ENCODE measurements at places on chromosomes 2 and 18. TPM values are rescaled to one million over a fixed set of nuclear protein-coding genes. Genes with fewer than 3 reads are reported as not detected.

LINC00305 gene
- not detected for total RNA-seq

- H3K36me3 ChIP-seq, result peaks cover 3% of the 10 kb centered on the region
- peak; percentile 16 for DNase-seq
- peak within 1 kb of the TSS; percentile 71 for H3K4me3 ChIP-seq
- no peak within 1 kb of the TSS for H3K27ac ChIP-seq
- peaks cover 88% of the 10 kb centered on the region for H3K27me3 ChIP-seq
- peaks cover 12% of the 10 kb centered on the region for H3K4me1 ChIP-seq
Measured at GRCh38 chr18:57803103-57803969, at the start of gene ATP8B1. TSS of gene ATP8B1 (minus strand) at chr18:57803315. CDS start at chr18:57731807, 71,508 bp downstream.

DNA sequence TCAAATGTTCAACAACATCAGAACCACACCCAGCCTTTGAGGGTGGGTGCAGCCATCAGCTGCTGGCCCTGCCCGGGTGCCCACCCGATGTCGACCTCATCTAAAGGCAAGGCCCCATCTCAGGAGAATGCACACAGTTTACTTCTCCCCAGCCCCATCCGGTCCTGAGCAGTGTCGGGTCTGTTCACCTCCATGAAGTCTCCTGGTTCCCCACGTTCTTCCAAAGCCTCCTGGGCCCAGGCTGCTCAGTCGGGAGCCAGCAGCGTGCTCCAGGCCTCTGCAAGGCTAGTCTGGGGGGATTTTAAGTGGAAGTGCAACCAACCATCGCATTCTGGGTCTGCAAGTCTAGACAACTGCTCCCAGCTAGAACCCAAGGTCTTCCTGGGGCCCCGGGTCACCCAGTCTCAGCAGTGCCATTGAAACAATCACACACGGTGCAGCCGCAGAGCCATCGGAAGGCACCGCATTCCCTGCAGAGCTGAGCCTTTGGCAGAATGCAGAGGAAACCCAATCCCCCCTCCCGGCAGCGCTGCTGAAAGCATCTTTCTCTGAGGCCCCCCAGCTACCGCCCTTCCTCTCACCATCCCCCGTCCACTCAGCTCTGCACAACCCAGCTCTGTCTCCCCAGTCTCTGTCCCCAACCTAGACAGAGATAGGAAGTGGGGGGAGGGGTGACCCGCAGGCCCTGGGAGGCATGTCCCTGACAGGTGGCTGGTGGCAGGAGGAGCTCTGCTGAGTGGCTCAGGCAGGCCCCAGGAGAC lies 8.5 kb downstream of the ESPNL start:
- no peak overlapping the region for H3K4me3 ChIP-seq
- H3K36me3 ChIP-seq, result peaks cover 6% of the 10 kb centered on the region
- H3K27me3 ChIP-seq, result no peaks in the 10 kb centered on the region
- DNase-seq, result no peak

ANXA4 gene
- 6.6 TPM for total RNA-seq

DNA sequence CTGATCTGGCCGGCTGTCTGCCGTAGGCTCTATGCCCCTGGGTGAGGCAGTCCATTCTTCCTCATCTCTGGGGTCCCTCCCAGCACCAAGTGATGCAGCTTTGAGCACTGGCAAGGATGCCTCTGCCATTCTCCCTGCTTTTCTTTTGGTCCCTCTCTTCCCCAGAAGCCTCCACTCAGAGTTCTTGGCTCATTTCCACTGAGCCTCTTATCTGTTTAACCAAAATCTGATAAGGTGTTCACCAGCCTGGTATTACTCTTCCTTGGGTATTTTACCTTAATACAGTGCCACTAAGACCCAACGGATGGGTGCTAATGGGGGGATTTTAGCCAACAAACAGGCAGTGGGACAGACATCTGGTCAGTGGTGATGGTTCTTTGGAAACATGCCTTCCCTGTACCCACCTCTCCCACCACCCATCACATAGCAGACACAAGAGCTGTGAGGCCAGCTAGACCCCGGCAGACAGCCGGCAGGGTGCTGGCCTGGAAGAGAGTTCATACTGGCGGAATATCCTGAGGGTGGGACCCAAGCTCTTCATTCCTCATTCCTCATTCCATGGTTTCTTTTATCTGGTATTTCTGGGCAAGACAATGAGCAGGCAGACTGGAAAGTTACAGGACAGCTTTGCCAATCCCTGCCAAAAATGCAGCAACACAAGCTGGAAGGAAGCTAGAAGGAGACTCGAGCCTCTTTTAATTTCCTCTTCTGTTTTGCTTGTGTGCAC lies 34.6 kb downstream of the ZBTB7C start:
- no peaks in the 10 kb centered on the region for H3K36me3 ChIP-seq
- H3K27ac ChIP-seq, result no peak overlapping the region
- H3K4me1 ChIP-seq, result peaks cover 14% of the 10 kb centered on the region
- H3K4me3 ChIP-seq, result no peak overlapping the region
- H3K27me3 ChIP-seq, result no peaks in the 10 kb centered on the region

DNA sequence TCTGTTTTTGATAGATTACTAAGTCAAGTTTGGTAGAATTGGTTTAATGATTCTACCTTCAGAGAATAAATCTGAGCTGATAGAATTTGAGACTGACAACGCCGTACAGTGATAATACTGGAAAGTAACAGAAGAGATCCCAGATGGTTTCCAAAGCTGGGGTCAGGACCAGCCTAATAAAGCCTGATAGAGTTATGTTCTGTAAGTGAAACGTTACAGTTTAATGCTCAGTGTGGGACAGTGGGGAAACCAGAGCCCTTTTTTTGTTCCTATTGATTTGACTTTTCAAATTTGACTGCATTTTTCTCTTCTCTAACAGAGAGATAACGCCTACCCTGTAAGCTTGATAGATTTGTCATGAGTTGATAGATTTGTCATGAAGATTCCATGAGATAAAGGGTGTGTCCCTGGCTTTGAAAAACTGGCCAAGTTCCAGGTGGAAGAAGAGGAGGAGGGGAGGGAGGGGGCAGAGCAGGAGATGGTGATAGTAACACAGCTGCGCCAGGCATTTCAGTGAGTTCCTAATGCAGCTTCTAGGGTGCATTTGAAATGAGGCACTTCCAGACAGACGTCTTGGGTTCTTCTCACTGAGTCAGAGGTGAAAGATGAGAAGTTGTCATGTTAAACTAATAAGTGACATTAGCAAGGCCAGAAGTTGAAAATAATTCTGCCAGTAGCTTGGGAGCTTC lies 65.1 kb downstream of the CERS6 start:
- peaks cover 54% of the 10 kb centered on the region for H3K4me1 ChIP-seq
- no peak overlapping the region for H3K4me3 ChIP-seq
- H3K27ac ChIP-seq, result no peak overlapping the region
- H3K27me3 ChIP-seq, result no peaks in the 10 kb centered on the region

GRCh38 chr2:134782792-134783191 lies 55.6 kb upstream of the ACMSD start:
- peak; percentile 9 for DNase-seq
- peaks cover 8% of the 10 kb centered on the region for H3K4me1 ChIP-seq
- H3K36me3 ChIP-seq, result no peaks in the 10 kb centered on the region
- no peak overlapping the region for H3K4me3 ChIP-seq

CABYR gene
- total RNA-seq, result 9.5 TPM

RTP5 gene
- not detected for total RNA-seq

GRCh38 chr18:12857991-12858544 lies 26.0 kb downstream of the PTPN2 start:
- H3K27ac ChIP-seq, result peak overlapping the region; percentile 20
- H3K4me3 ChIP-seq, result no peak overlapping the region
- peaks cover 3% of the 10 kb centered on the region for H3K36me3 ChIP-seq
- H3K27me3 ChIP-seq, result no peaks in the 10 kb centered on the region

DNA sequence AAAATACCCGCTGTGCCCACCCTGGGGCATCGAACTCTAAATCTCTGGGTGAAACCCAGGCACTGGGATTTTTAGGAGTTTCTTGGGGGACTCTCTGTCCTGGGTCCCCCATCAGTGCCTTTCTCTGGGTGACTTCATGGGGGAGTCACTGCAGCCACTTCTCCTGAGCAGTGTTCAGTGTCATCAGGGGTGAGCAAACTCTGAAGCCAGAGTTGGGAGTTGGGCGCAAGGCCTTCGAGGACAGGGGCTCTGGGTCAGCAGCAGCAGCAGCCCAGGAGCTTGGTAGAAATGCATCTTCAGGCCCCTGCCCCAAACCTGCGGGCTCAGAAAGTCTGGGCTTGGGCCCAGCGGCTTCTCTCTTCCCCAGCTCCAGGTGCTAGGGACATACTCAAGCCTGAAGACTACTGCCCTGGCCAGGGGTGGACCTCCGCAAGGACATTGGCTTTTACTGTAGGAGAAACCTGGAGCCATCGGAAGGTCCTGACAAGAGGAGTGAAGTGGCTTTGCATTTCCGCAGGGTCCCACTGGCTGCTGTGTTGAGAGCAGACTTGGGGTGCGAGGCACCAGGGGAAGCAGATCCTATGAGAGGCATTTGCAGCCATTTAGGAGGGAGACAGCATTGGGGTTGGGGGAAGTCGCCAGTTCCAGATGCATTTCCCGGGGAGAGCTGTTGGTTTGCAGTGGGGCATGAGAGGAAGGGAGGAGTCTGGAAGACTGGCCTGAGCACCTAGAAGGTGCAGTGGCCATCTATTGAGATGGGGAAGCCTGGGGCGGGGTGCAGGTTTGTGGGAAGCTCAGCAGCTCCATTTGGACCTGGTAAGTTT lies 51.5 kb upstream of the FAHD2A start:
- no peaks in the 10 kb centered on the region for H3K36me3 ChIP-seq
- H3K4me1 ChIP-seq, result peaks cover 8% of the 10 kb centered on the region
- DNase-seq, result no peak
- H3K27ac ChIP-seq, result no peak overlapping the region
- H3K4me3 ChIP-seq, result peak overlapping the region; percentile 29

ASB18 gene
- total RNA-seq, result not detected

- H3K36me3 ChIP-seq, result peaks cover 5% of the 10 kb centered on the region
- no peaks in the 10 kb centered on the region for H3K27me3 ChIP-seq
- H3K4me1 ChIP-seq, result no peaks in the 10 kb centered on the region
- no peak overlapping the region for H3K27ac ChIP-seq
- no peak overlapping the region for H3K4me3 ChIP-seq
Measured at GRCh38 chr2:7809640-7810039, 872.2 kb upstream of the ID2 start.

DNA sequence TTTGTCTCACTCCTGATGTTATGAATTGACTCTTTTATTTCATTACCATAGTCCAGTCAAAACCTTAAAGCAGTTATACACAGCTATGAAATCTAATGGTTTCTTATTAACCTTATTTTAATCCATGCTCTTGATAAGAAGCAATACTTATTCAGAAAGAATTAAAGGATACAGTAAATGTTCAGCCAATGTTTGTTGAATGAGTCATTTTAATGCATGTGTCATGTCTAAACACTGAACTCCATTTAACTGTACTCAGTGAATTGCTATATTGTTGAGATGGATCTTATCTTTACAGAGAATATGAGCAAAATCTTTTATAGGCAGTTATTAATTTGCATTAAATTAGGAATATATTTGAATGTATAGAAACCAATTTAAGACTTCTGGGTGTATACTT lies 135.1 kb upstream of the TFPI start:
- DNase-seq, result no peak
- H3K4me1 ChIP-seq, result peaks cover 6% of the 10 kb centered on the region
- no peaks in the 10 kb centered on the region for H3K36me3 ChIP-seq
- no peak overlapping the region for H3K4me3 ChIP-seq

GRCh38 chr2:186636800-186637496 lies 47.1 kb downstream of the ITGAV start:
- no peaks in the 10 kb centered on the region for H3K4me1 ChIP-seq
- no peak for DNase-seq
- H3K4me3 ChIP-seq, result no peak overlapping the region
- H3K27me3 ChIP-seq, result no peaks in the 10 kb centered on the region
- H3K27ac ChIP-seq, result no peak overlapping the region

DNA sequence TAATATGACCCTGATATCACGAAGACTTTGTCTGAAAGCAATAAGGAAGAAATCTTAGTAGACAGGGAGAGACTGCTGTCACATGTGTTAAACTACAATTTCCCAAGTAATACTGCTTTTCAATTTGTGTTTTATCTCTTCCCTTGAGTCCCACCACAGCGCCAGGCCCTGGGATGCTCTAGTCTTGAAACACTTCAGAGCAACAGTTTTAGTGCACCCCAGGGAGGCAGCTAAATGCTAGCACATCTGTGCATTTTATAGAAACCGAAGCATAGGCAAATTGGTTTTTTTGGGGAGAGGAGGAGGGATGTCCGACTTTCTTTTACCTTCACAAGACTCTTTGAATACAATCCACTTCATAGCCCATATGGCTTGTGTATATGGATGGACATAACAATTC lies 550.0 kb upstream of the SYT4 start:
- no peaks in the 10 kb centered on the region for H3K36me3 ChIP-seq
- no peaks in the 10 kb centered on the region for H3K27me3 ChIP-seq
- no peak overlapping the region for H3K27ac ChIP-seq
- no peak for DNase-seq

DNA sequence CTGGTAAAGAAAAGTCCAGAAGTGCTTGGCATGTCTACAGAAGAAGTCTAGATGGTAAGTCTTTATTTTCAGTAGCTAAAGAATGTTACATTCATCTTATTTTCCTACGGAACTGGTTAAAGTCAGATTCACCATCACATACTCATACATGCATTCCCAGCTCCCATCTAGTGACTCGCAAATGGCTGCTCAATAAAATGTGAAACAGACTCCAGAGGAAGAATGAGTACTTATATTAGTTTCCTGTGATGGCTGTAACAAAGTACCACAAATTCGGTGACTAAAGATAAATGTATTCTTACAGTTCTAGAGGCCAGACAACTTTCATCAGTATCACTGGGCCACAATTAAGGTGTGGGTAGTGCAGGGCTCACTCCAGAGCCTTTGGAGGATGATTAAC lies 797.2 kb downstream of the SATB2 start:
- no peaks in the 10 kb centered on the region for H3K4me1 ChIP-seq
- H3K27ac ChIP-seq, result no peak overlapping the region
- no peak overlapping the region for H3K4me3 ChIP-seq

DNA sequence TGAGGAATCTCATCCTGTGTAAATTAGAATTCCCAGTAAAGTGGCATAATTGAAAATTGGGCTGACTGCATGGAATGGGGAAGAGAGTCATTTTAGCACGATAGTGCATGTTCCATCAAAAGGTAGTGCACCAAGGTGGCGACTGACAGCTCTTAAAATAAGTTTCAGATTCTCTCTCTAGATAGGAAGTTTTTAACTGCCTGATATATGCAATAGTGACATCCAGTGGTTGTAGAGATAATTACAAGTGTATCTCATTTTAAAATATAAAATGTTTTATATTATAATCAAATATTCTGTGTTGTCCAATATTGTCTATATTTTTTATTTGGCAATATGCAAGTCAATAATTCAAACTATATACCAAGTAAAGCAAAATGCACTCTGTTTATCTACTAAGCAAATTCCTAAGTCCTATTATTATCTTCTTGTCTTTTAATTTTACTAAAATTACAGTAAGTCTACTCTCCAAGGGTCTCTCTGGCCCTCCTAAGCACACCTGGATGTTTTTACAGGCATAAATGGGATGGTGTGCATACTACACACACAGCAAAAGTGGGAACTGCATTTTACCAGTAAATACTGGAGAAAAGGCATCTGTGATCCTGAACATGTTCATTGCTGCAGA lies 397.7 kb upstream of the HNRNPA3 start:
- no peak overlapping the region for H3K4me3 ChIP-seq
- H3K27ac ChIP-seq, result no peak overlapping the region
- no peaks in the 10 kb centered on the region for H3K36me3 ChIP-seq

- DNase-seq, result no peak
- H3K27ac ChIP-seq, result no peak overlapping the region
- H3K4me3 ChIP-seq, result no peak overlapping the region
- H3K36me3 ChIP-seq, result no peaks in the 10 kb centered on the region
- H3K4me1 ChIP-seq, result no peaks in the 10 kb centered on the region
- H3K27me3 ChIP-seq, result no peaks in the 10 kb centered on the region
Measured at GRCh38 chr2:122244598-122245229, 489.3 kb downstream of the TSN start.

- DNase-seq, result no peak
- no peak overlapping the region for H3K4me3 ChIP-seq
- peaks cover 20% of the 10 kb centered on the region for H3K4me1 ChIP-seq
- H3K27me3 ChIP-seq, result no peaks in the 10 kb centered on the region
Measured at GRCh38 chr18:32251466-32251865, 61.6 kb downstream of the MEP1B start.
